ENCODE measurements at places on chromosomes 3 and 15. TPM values are rescaled to one million over a fixed set of nuclear protein-coding genes. Genes with fewer than 3 reads are reported as not detected.

SRGAP3 gene
- 13.1 TPM for total RNA-seq

ALG1L2 gene
- not detected for total RNA-seq

FBXO40 gene
- 0.11 TPM for total RNA-seq

CNTN4 gene
- 7.7 TPM for total RNA-seq

DGKG gene
- total RNA-seq = 1.8 TPM

SNURF gene
- total RNA-seq = 7.1 TPM

MTHFS gene
- total RNA-seq = 10.1 TPM

TNNC1 gene
- 15.9 TPM for total RNA-seq

ATP13A5 gene
- 3.7 TPM for total RNA-seq

REC114 gene
- not detected for total RNA-seq

PLCH1 gene
- total RNA-seq = 0.94 TPM

ANKRD63 gene
- total RNA-seq = not detected

CLDN18 gene
- not detected for total RNA-seq

CLSTN2 gene
- 5.1 TPM for total RNA-seq

FSTL1 gene
- 58.3 TPM for total RNA-seq

MAP6D1 gene
- 7.9 TPM for total RNA-seq

IL5RA gene
- total RNA-seq = 0.16 TPM

SLC7A14 gene
- total RNA-seq = not detected

NR2E3 gene
- not detected for total RNA-seq

CTXN2 gene
- not detected for total RNA-seq

SH3BP5 gene
- total RNA-seq = 19.9 TPM

CHAC1 gene
- 10.0 TPM for total RNA-seq

SERPINI1 gene
- total RNA-seq = 3.0 TPM

IMPG2 gene
- total RNA-seq = 0.04 TPM

EXD1 gene
- not detected for total RNA-seq

EPHB3 gene
- total RNA-seq = 119 TPM

KCNMB2 gene
- total RNA-seq = not detected

TF gene
- 12.5 TPM for total RNA-seq

OXTR gene
- total RNA-seq = 0.08 TPM

FETUB gene
- 6.4 TPM for total RNA-seq

BNIP2 gene
- 109 TPM for total RNA-seq

RTP1 gene
- total RNA-seq = not detected

RETNLB gene
- not detected for total RNA-seq

PYGO1 gene
- total RNA-seq = 1.1 TPM

BFSP2 gene
- 2.3 TPM for total RNA-seq

THSD4 gene
- total RNA-seq = 25.3 TPM

GOLGA6D gene
- total RNA-seq = not detected

CELSR3 gene
- 1.6 TPM for total RNA-seq

CLDN1 gene
- 524 TPM for total RNA-seq

SEC11A gene
- total RNA-seq = 48.5 TPM

ROPN1 gene
- total RNA-seq = 1.4 TPM

HERC2 gene
- total RNA-seq = 111 TPM

ETFA gene
- total RNA-seq = 63.6 TPM

SLC51B gene
- not detected for total RNA-seq

TMCO5A gene
- total RNA-seq = not detected

ZPLD1 gene
- total RNA-seq = not detected

LRRC34 gene
- 0.56 TPM for total RNA-seq

GRIP2 gene
- 5.8 TPM for total RNA-seq

AEN gene
- 9.3 TPM for total RNA-seq

RPP14 gene
- 5.0 TPM for total RNA-seq

MAP4 gene
- total RNA-seq = 152 TPM

SPINK8 gene
- not detected for total RNA-seq

SHC4 gene
- 2.5 TPM for total RNA-seq

SCN11A gene
- total RNA-seq = 0.30 TPM

PYDC2 gene
- total RNA-seq = not detected

VEPH1 gene
- total RNA-seq = 4.2 TPM

Measured in suprapubic skin (tissue), 4 donors.